ENCODE measurements at places on chromosomes 2 and 18.

DNA sequence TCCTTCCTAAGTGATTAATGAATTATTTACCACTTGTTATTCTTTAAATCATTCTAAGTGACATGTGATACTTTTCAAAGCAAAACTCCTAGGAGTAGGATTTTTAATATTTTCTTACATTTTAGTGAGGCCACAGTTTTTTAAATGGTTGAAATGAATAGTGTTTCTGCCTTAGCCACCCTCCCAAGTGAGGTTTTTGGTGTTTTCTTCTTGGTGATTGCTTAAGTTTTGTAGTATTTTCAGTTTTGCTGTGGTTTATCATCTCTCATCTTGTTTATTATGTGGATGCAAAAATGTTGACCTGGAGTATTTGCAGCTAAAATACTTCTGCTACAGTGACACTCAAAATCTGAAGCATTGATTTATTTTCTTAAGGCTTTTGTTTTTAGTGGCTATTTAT lies 9.8 kb downstream of the AFTPH start:
- no peak for DNase-seq

GRCh38 chr18:49751427-49752094 lies 61.8 kb downstream of the ACAA2 start:
- no peak for DNase-seq

- DNase-seq, result no peak
These were observed 537.8 kb upstream of the SLC39A10 start for GRCh38 chr2:195119231-195119630.

- no peak for DNase-seq
These were observed 8.8 kb upstream of the SIX2 start for GRCh38 chr2:45018023-45018422.

GRCh38 chr2:240840435-240841060 lies 20.5 kb upstream of the KIF1A start:
- no peak for DNase-seq

GRCh38 chr2:106039634-106040315 lies 154.3 kb downstream of the UXS1 start:
- DNase-seq, result no peak

DNA sequence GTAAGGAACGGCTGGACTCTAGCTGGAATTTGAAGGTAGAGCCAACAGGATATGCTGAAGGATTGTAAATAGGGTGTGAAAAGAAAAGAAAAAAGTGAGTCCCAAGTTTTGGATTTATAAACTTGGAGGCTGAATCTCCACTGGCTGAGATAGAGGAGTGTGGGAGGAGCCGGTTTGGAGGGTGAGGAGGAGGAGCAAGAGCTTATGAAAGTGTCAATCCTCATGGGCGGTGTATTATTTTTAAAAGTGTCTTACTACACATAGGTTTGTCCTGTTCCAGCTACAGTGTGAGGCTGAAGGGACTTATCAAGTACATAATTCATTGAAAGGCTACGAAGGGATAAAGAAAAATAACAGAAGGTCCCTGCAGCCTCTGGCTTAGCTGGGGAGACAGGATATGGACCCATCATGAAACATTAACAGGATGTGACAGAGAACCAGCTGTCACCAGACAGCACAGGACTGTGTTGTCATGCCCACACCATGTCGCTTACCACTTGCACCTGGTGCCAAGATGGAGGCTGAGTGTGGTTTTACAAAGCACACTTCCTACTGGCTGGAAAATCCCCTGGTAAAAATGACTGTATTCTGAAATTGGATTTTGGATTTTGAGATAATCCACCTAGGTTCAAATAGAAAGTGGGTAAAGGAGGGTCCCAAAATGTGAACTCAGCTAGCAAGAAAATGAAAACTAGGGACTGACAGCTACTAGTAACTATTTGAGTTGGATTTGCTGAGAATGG lies 2.5 kb upstream of the MREG start:
- no peak for DNase-seq

DNA sequence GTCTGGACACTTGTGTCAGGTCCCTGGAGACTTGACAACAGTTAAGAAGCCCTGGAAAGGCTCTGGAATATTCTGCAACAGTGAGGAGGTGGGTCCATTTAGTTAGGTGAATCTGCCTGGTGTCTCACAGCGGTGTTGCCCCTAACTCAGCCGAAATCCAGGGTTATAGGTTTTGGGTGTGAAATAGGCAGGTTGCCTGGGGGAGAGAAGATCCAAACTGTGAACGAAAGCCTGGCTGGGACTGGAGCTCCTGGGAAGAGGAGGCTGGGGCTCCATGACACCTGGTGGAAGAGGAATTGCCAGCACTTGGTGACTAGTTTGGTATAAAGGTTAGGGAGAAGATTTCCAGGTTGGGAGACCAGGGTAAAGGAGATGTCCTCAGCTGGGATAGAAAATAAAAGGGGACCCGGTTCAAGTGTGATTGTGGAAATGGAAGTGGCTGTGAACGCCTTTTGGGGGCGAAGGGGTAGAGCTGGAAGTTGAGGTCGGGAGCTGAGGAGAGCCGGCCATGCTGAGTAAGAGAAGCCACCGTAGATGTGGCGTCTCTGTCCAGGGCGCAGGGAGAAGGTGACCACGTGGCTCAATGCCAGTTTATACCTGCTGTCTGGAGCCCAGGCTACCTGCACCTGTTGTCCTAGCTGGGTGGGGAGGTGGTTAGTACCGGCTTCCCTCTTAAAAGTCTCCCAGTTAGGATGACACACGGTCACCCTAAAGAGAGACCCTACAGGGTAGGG lies 3.0 kb upstream of the GAREM2 start:
- DNase-seq, result no peak

DNA sequence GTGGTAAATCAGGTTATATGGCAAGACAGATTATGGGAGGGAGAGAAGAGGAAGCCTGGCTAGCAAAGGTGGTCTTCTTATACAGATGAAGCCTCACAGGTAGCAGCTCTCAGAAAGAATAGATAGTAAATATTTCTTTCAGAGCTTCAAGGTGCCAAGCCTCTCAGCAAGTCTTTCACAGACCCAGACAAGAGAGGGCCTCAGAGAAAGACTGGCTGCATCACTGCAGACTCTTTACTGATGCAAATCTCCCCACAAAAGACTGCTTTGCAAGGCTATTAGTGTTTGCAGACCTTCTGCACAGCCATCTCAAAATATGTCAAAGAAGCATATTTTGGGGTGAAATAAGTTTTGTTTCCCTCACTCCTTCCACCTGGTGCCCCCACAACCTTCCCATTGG lies 372.4 kb upstream of the RND3 start:
- DNase-seq, result no peak

DNA sequence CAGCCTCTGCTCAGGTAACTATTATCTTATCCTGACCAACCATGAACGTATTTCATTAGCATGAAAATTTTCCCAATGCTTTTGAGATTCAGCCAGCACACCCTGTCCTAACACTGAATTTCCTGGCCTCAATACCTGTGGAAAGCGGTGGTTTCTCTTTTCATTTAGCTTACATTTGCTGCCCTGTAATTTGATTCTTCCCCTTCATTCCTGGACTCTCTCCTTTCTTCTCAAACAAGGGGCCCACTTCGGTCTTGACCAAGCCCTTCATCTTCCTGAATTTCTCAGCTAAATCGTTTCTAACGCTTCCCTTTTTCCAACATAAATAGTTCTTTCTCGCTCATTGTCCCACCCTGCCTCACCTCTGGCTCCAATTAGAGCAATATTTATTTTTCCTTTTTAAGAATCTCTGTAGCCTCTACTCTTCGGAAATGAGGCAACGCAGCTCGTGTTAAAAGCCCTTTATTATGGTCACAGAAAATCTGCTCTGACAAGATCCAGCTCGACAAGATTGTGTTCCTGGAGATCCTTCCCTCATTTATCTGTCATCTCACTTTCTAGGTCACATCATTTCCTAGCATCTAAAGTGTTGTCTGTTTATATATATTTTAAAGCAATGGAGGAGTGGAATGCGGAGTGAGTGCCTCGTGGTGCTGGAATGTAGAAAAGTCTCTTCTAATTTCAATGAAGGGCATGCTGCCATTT lies 49.5 kb upstream of the BCL11A start:
- DNase-seq, result no peak

- DNase-seq, result no peak
These were observed 18.0 kb downstream of the NAB1 start for GRCh38 chr2:190666895-190667294.

DNA sequence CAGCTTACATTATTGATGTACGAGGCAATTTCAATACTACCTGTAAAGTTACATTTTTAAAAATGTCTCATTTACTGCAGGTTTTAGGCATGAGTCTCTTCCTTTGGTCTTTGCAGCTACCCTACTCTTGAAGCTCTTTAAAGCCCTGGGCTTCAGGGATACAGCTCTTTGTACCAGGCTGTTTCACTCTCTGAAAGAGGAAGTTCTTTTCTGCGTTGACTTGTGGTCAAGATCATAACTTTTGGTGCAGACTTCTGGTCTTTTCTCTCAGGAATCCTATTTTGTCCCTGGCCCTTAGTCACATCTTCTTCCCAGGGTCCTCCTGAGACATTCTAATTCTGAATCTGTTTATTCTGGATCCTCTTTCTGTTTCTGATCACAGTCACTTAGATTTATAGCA lies 16.6 kb upstream of the HRH4 start:
- no peak for DNase-seq

DNA sequence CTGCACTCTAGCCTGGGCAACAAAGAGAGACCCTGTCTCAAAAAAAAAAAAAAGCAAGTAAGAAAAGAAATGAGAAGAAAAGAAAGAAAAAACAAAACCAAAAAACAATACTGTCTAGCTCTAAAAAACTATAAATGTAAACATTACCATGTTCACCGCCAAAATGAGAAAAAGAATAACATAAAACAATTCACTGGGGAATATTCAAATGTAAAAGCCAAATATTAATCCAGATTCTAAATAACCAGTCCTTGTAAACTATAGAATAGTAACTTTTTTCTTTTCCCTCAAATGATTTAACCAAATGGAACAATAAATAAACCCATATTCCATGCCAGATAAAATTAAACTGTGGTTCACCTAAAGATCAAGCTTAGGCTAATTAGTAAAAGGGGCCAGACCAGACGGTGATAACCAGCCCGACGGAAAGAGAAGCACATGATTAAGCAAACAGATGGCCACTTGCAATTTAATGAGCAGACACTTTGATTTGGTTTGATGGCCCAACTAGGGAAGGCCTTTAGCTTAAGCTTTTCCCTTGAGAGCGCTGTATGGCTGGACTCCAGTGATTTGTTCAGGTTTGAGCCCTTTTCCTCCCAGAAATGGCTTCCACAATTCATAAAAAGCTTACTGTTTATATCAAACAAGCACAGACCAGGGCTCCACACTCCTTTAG lies 39.4 kb upstream of the ZNF397 start:
- no peak for DNase-seq

DNA sequence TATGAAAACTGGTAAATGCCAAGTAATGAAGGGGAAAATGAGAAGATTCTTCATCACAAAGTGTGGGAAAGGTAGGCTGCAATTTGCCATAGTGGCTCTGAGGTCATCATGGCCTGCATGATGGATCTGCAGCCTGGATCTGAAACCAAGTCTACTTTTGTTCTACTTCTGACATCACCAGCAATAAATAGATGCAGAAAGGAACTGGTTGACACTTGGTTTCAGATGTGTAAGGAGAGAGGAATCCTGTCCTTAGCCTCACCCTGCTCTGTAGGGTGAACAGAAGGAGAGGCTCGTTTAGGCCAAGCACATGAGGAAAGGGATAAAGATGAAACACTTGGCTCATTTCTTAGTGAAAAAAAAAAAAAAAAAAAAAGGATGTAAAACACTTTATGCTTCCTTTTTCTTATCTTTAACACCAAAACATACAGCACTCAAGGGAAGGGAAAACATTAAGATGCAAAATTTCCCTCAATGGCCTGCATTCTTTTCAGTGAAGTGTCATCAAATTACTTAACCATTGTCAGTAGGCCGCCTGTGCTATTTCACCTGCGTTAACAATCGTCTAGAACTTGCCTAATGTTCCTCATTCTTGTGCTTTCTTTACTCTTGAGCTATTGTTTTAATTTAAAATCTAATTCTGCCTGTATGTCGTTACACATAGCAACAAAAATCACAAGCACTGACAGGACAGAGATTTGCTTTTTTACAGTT lies 3.9 kb downstream of the NEB start:
- peak; percentile 23 for DNase-seq

- no peak for DNase-seq
These were observed 212.4 kb downstream of the CMPK2 start for GRCh38 chr2:6653281-6653750.

DNA sequence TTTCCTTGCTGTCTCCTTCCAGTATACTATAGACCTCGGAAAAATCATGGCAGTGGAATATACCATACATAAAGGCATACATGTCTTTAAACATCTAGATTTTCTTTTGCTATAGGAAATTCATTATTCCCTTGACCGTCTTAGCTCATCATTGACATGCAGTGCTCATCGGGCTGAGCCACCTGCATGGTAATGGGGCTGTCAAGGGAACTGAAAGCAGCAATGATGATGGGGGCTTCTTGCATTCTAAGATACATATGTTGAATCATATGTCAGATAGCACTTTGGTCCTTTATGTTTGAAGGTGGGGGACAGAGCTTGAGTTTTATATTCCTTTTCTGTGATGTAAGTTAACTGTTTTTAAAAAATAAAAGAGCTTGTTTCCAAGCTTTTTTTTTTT lies 106.6 kb downstream of the ICA1L start:
- DNase-seq, result no peak

GRCh38 chr2:11102466-11102865 lies 52.8 kb upstream of the SLC66A3 start:
- DNase-seq, result no peak

- DNase-seq, result no peak
These were observed 128.1 kb upstream of the RBMS1 start for GRCh38 chr2:160621748-160622147.

GRCh38 chr2:127121776-127122176 lies 14.8 kb upstream of the BIN1 start:
- no peak for DNase-seq

- DNase-seq, result peak; percentile 49
These were observed at the start of gene SLC19A3 for GRCh38 chr2:227717687-227718567. Gene SLC19A3, minus strand, starts transcription at chr2:227718028. Its CDS starts 15,710 bp downstream, at chr2:227702318.

- DNase-seq, result no peak
These were observed 7.2 kb upstream of the DAW1 start for GRCh38 chr2:227864161-227864756.

DNA sequence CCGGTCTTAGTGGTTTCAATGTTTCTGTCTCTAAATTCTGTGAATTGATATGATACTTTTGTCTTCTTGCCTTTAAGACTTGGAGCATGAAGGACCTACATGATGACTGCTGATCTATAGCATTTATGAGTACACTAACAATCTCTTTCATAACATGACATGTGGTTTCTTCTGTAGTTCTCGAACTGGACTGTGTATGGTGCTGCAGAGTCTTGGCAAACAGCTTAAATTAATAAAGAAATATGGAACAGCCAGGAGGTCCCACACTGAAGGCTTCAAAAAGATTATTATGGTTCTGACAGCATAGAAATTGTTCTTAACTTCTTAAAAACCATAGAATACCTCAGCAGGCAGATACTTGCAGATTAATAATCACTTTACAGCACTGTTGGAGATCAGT lies 145.0 kb downstream of the DCC start:
- no peak for DNase-seq

- DNase-seq, result no peak
These were observed 225.4 kb upstream of the SMAD2 start for GRCh38 chr18:48155856-48156255.

DNA sequence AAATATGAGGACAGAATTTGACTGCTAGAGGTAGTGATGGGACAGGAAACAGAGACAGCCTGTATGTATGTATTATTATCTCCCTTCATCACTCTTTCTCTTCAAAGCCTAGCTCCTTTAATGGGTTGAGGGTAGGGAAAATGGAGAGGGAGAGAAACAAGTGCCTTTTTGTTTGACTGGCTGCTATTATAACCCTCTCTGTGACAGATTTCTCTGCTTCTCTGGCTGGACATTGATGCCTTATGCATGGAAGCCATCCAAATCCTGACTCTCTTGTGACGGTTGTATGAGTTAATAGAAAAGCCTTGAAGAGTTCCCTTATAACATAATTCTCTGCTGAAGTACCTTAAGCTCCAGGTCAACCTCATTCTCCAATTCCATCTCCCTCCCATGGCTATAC lies 118.5 kb upstream of the COL5A2 start:
- DNase-seq, result no peak

Measured in fibroblast of skin of left quadriceps (primary cell).